Sciatic nerve (tissue), 2 donors: ENCODE measurements at places on chromosomes 3 and 15. TPM values are rescaled to one million over a fixed set of nuclear protein-coding genes. Genes with fewer than 3 reads are reported as not detected.

- no peak for DNase-seq
These were observed 50.6 kb downstream of the KBTBD8 start for GRCh38 chr3:67048715-67049074.

The CYP8B1 gene
- total RNA-seq = not detected

DNA sequence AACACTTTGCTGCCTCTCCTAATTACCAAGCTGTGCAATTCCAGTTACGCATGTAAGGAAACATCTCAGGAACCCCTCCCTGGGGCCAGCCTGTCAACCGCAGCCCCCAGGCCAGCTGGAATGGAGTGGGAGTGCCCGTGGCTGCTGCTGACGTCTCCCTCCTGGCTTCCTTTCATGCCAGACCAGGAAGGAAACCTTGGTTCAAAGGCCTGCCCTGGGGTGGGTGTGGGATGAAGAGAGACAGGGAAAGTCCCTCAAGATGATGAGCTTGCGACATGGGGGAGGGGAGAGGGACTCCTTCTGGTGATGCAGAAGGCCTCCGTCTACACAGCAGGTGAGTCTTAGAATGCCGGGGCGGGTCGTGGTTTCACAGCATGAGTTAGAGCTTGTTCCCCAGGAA lies 11.4 kb upstream of the CYP11A1 start:
- no peak for DNase-seq

The ATOSA gene
- 39.3 TPM for total RNA-seq

DNA sequence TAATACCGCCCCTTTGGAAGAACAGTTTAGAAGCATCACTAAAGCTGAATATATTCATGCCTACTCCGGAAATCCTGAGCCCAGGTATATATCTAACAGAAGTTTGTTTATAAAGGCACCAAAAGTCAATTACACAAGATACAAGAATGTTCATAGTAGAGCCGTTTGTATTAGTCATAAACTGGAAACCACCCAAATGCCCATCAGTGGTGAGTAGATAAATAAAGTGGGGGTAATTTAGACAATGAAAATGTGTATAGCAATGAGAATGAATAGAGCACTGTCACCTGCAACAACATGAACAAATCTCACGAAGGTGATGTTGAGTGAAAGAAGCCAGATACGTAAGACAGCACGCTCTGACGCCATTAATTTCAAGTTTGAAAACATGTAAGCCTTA lies 68.3 kb upstream of the GLCE start:
- DNase-seq = no peak

- peak; percentile 78 for DNase-seq
These were observed 90.2 kb upstream of the KLF13 start for GRCh38 chr15:31236184-31237042.

DNA sequence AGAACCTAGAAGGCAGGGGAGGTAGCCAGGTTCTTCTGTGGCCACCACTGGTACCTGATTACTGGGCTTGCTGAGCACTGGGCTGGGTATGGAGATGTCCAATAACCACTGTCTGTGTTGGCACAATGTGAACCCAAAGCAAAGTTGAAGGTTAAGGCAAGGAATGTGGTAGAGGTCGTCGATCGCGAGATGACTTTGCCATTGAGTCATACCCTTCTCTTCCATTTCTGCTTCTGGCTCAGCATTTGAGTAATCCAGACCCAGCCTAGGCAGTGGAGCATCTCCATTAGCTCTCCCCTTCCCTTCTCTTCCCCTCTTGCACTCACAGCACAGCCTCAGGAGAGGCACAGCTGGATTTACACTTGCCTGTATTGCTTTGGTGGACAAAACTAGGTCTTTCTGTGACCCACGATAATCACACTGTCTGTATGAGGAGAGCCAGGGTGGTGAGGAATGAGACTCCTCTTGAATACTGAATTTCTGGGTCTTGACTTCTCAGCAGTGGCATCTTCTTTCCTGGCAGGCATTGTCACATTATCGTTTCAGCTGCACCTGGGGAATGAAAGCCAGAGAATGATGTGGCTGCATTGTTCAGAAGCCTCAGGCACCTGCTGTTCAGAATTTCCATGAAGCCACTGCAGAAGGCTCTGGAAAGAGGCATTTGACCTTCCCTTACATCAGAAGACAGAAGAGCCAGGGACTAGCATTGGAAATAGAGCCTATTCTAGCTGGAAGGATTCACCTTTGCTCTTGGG lies 272.6 kb downstream of the PDCD6IP start:
- DNase-seq = no peak

GRCh38 chr3:195711813-195712534 lies 8.8 kb upstream of the MUC20 start:
- DNase-seq = no peak

The CEP70 gene
- total RNA-seq = 41.0 TPM

DNA sequence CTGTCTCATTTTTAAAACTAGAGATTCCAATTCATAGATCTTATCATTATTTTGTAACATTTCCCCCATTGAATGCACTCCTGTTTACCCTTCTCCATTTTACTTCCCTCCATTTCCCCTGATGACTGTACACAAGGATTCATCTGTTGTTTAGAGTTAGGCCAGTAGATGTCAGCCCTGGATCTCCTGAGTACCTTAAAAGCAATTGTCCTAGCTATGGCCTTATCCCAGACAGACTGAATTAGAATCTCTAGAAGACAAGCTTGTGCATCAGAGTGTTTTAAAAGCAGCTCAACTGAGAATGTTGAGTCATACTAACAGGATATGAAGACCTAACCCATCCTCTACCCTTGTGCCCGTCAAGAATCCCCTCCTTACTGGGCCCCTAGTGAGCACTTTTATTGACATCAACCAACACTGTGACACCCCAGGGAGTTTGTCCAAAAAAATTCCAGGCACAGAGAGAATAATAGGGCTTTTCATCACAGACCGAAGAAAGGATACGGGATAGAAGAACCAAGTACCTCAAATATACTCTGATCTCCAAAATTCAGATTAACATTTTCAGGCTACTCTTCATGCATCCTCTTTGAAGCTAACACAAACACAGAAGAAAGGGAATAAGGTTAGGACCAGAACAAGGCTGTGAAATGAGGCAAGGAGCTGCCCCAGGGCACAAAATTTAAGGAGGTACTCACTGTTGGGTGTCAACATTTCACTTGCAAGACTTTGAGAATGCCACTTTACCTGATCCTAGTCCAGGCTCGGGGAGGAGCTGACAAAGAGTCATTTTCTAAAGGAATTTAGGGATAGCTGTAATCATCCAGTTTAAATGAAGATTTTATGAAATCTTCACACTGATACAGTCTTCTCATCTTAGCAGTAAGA lies 17.1 kb downstream of the ZBED2 start:
- no peak for DNase-seq

- no peak for DNase-seq
These were observed 500.6 kb downstream of the PYDC2 start for GRCh38 chr3:191961529-191961928.

The ANKUB1 gene
- 2.8 TPM for total RNA-seq

The CCR9 gene
- total RNA-seq = 0.31 TPM

The MESP1 gene
- 2.1 TPM for total RNA-seq

GRCh38 chr3:177729956-177730681 lies 532.8 kb upstream of the TBL1XR1 start:
- DNase-seq = peak; percentile 86

The DUOX1 gene
- total RNA-seq = 5.9 TPM

DNA sequence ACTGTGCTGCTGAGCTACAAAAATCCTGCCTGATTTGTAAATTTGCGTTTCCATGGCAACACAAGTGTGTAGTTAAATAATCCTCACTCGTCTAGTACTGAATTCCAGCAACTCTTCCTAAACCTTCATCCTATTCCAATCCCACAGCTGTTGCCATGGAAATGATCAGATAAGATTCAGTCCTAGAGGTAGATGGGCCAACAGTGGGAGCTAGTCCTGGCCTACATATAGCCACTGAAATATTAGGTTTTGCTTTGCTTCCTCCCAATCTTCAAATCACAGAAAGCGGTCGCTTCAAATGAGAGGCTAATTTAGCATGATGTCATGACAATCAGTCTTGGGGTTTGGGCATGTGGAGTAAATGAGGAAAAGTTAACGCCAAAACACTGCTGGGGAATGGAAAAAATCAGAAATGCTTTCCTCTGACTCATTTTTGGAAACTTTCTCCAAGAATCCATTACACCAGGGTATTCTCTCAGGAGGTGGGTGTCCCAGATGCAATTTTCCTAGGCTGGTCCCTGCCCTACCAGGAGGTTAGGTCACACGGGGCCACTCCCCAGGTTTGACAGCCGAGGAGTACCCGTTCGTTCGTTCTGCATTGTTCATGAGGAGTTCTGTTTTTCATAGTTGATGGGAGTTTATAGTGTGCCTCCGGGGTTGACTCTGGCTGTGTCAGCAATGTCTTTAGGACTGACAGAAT lies 159.2 kb upstream of the SLCO3A1 start:
- no peak for DNase-seq

DNA sequence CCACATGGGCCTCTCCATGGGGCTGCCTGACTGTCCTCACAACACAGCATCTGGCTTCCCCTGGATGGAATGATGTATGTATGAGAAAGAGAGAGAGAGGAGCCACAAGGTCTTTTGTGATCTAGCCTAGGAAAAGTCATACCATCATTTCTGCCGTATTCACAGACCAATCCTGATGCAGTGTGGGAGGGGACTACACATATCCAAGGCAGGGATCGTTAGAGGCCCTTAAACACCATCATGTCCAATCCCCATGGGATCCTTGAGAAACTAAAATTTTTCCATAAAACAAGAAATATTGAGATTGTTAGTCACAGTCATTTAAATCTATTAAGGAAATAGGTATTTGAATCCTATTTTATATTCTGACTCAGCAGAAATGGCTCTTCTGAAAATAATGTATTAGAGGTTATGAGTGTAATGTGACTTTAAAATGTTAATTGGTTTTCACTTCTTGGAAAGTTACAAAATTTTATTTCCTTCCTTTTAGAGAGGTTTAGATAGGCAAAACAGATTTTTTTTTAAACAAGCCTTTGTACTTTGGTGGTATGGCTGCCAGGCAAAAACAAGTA lies 65.1 kb upstream of the TSC22D2 start:
- DNase-seq = no peak

DNA sequence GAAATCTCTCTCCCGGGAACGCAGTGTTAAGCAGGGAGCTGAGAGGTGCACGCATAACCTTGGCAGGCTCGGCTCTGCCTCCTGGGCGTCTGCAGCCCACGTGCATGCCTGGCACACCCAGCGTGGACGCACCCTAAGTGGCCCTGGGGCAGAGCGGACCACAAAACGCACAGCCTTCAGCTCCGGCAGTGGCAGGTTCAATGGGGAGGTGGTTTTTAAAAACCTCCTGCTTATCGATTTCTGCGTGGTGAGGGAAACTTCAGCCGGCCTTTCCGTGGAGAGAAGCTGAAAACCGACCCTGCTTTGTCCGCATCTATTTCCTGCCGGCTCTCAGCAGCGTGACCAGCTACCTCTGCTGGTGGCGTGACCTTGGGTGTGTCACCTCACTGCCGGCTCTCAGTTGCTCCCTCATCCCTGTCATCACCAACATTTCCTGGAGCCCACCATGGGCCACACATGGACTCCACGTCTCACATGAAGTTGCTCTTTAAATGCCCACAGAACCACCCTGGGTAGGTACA lies 134.8 kb upstream of the MEF2A start:
- peak; percentile 49 for DNase-seq

DNA sequence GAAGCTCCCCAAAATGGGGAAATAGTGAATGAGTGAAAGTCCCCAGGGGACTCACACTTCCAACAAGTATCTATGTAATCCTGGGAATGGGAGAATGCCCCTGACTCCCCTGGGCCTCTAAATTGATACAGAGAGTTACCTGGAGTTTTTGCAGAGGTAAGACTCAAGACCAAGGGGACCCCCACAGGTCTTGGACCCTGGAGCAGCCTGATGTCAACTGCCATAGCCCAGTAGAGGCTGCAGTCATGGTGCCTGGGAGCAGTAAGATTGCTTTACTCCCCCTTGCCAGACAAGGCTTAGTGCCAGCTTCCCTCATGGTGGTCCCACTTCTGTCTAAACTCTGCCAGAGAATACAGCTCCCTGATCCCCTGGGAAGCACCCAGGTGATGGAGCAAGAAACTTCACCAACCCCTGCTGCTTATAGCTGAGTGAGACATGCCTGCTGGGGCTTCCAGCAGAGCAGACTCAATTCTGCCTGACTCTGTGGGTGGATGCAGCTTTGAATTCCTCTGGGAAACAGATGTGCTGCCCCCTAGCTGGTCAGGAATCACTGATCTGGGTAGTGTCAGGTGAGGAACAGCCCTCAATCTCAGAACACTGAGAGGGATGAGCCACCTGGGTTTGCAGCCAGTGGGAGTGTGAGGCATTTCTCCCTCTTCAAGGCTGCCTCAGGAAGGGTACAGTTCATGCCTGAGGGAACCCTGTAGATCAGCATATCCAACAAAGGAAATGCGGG lies 485.9 kb downstream of the NSUN3 start:
- no peak for DNase-seq

DNA sequence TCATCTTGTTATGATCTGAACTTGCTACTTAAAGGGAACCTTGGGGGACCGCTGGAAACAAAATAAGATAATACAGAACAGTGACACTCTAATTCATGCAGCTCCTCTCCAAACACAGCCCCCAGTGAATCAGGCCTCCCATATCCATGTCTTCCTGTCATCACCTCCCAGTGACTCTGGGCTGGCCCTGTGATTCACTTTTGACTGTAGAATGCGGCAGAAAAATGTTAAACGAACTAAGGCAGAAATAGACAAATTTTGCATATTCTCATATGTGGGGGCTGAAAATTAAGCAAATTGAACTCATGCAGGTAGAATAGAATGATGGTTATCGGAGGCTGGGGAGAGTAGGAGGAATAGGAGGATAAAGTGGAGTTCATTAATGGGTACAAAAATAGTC lies 20.2 kb upstream of the GADL1 start:
- no peak for DNase-seq

- DNase-seq = no peak
These were observed 21.7 kb downstream of the KIF7 start for GRCh38 chr15:89633585-89633984.

The IGSF10 gene
- 1.2 TPM for total RNA-seq

GRCh38 chr15:38846346-38846745 lies 281.7 kb upstream of the RASGRP1 start:
- no peak for DNase-seq

DNA sequence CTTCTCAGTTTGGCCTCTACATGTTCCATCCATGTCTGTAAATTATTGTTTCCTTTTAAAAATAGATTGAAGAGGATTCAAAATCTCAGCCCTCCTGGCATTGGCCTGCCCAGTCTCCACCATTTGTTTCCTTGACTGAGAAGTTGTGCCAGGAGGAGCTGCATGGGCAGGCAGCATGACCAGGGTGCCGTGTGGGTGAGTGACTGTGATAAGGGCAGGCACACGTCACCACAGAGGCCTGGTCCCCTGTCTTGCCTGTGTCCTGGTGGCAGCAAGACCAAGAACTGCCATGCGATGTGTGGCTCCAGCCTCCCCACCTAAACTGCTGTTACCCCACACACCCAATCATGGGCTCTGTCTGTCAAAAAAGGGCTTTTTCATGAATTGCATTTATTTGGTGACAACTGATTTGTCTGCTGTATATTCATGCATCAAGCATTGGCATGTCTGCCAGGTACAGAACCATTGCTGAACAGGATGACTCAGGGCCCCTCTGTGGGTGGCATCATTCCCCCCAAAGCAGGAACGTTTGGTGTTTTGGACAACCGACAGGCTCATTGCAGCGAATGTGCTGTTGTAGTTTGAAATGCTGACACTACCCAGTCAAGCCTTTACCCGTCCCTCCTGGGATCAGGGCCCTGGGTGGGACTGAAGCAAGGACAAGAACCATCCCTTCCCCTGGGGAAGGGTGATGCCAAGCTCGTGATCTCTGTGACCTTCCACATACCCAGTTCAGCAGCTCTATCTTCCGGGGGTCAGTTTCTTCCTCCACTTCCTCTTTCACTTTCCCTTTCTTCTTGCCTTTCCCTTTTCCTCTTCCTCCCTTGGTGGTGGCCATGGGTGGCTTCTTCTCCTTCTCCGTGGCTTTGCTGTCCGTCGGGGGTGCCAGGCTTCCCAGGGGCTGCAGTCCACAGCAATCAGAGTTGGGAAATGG lies 51.6 kb downstream of the TRPM1 start:
- no peak for DNase-seq
